ENCODE measurements at places on chromosomes 2 and 18.
A peak's percentile ranks its signal among the peaks of the same experiment; 100 is the strongest.

- DNase-seq = peak; percentile 46
These were observed 3.0 kb downstream of the LBH start for GRCh38 chr2:30234180-30234971.

- no peak for DNase-seq
These were observed 9.7 kb downstream of the VIT start for GRCh38 chr2:36706021-36706876.

DNA sequence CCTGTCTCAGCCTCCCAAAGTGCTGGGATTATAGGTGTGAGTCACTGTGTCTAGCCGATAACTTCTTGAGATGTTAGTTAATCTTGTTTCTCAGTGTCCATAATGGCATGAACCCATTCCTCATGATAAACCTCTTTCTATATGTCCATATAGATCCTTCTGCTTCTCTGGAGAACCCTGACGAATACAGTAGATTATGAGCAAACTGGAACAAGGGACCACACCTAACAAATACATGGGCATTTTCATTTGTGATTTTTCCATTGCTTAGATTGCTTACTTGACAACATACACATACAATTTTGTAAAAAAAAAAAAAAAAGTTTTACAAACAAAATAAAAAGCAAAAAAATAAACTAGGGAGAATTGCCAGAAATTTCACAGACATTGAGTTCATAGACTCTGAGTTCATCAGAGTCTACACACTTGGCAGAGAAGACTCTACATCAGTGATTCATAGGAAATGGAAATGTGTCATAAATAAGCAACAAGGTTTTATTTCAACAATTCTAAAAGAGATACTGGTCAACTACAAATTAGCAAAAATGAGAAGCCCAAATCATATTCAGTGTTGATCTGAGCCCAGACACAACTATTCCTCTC, 96.7 kb downstream of the GALR1 start:
- no peak for DNase-seq

DNA sequence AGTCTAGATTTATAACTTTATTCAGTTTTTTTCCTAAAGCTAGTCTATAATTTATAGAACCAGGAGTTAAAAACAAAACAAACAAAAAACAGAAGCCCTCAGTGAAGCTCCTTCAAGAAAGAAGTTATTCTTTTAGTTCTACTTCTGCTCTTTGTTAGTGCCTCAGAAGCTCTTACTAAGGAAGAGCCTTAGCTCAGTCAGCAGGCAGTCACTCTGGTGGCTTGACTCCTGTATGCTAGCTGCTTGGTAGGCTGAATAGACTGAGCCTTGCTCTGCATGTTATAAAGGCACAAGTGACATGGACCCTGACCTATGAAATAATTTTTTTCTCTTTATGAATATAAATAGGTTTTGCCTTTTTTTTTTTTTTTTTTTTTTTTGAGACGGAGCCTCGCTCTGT, 24.8 kb downstream of the NCOA1 start:
- no peak for DNase-seq

DNA sequence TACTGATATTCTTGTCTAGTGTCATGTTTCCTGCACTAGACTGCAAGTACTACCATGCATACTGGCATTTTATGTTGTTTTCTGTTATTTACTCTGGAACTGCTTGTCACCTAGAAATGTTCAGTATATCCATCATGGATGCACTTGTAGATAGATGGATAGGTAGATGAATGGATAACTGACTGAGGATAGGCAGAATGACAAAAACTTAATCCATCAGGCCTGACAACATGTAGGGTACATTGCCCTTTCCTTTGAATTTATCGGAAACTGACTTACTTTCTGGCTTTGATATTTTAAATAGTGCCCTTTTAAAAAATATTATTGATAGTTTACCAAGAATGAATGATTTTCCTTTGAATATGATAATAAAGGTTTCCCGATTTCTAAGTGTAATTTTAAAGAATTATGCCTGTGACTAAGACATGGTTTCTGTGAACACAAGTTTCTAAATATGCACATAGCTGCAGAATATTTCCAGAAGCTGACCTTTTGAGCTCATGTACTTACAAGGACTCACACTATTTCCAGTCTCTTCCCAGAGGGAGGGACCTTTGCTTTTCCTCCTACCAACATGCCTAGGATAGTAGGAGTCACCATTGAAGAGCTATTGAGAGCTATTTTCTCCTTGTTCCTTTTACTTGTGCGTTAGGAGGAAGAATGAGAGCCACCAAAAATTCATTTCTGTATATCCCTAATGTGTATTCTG, 81.3 kb downstream of the ANKRD12 start:
- no peak for DNase-seq

DNA sequence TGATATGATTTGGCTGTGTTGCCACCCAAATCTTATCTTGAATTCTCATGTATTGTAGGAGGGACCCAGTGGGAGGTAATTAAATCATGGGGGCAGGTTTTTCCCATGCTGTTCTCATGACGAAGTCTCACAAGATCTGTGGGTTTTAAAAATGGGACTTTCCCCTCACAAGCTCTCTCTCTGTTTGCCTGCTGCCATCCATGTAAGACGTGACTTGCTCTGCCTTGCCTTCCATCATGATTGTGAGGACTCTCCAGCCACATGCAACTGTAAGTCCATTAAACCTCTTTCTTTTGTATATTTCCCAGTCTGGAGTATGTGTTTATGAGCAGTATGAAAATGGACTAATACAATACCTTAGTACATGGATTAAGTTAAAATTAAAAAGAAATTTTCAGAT, 1094.7 kb upstream of the SLC39A10 start:
- DNase-seq = no peak

GRCh38 chr2:41395692-41396091, 652.1 kb upstream of the PKDCC start:
- DNase-seq = no peak

DNA sequence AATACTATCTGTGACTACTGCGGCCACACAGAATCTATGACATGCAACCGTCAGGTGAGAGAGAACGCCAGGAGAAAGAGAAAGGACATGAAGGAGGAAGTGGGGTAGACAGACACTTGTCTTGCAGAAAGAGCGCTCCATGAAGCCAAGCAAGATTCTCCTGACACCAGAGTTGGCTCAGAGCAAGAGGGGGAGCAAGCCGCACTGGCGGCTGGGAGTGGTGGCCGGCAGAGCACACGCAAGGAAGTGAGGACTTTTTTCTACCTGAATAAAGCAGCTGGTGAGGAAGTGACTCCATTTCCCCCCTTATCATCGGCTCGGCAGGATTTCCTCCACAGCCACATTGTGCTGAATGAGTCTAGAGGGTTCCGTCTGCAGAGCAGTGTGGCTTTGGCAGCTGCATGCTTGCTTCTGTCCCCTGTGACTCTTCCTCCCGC, 181.6 kb downstream of the BCL2 start:
- no peak for DNase-seq

DNA sequence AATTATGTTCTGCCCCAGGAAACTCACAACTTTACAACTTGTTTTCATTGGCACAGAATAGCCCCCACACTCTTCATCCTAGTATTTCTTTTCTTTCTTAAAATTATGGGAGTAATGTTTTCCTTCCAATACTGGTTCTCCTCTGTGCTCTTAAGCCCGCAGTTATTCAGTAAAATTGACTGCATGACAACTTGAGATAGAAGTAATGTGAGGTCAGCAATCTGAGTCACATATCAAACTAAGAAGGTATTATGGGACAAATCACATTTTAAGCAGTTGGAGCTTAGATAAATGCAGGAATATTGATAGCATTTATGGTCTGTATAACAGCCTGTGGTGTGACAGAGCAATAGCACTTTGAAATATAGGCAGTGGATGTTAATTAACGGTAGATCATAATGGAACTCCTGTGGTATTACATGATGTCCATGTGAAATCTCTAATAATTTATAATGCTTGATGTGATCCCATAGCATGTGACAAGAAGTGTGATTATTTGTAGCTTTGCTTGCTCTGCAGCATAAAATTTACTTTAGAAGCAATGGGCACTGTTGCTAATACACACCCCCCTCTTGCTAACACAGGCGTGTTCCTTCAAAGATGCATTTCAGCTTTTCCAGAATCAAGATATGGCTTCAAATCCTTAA, 351.4 kb upstream of the CDH20 start:
- DNase-seq = no peak

DNA sequence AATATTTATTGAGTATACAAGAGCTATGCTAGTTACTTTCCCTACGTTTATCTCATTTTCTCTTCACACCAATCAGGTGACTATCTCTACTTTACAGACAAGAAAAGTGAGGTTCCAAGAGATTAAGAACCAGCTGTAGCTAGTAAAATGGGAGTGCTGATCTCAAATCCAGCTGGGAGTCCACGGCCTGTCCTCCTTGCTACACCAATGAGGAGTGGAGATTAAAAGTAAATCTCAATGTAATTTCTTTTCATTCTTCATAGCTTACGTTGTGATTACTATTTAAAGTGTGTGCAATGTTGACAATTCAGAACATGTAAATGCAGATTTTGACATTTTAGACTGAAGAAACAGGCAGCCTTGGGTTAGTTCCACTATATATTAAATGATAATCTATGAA, 53.9 kb upstream of the NRP2 start:
- DNase-seq = no peak

DNA sequence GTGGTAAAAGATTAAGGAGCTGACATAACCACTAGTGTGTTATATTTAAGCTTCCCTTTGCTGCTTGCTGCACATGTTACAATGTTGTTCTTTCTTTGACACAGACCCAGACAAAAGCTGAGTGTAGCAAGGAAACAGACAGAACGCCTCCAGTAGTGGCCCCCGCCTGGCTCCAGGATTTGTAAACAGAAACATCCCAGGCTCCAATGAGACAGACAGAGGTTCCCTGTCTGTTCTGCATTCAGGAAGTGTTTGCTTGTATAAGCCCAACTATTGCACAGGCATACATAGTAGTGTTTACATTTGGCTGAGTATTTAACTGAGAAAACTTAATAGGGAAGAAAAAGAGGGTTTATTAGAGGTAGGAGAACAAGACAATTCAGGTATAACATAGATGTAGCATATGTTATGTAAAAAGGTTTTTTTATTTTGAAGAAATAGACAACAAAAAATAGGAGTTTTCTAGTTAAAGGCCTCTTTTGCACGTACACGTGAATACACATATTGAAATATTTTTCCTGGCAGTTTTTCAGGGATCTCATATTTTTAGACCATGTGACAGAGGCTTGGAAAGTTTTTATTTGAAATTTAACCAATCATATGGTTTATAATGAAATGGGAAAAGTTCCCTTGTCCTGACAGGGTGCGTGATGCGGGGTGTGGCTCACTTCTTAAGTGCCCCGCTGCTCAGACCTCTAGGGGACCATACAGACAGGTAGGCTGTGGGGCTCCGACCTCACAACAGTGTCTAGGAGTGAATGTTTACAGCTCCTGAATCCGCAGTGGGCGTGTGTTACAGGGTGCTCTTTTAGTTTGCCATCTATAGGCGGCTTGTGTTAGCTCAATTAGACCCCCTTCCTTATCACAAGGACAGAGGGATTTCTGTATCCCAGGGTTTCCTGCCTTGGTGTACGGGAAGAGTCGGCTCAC, 118.4 kb downstream of the BMPR2 start:
- DNase-seq = no peak

GRCh38 chr2:149068996-149069888, 30.7 kb downstream of the LYPD6B start:
- no peak for DNase-seq

DNA sequence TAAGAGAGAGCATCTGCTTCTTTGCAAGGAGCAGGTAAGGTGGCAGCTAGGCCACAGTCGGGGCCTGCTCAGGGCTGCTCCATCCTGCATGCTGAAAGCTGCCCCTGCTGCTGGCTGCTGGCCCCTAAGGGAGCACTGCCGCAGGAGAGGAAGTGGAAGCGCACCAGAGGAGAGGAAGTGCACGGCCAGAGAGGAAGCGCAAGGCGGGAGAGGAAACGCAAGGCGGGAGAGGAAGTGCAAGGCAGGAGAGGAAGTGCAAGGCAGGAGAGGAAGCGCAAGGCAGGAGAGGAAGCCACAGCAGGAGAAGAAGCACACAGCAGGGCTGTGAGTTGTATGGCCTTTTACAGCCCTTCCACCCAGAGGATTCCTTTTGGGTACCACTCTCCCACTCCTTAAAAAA, 539.0 kb upstream of the TNP1 start:
- DNase-seq = no peak

DNA sequence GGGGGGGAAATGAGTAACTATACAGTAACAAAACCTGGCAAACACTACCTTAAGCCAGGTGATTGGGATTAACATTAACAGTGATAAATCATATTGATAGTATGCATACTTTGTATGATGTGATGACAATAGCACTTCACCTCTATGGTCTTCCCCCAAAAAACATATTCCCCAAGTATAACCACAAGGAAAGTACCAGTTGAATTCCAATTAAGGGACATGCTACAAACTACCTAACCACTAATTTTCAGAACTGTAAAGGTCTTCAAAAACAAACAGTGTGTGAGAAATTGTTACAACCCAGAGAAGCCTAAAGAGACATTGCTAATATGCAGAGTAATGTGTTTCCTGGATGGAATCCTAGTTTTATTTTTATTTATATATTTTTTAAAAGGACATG, 152.4 kb downstream of the ZRANB3 start:
- no peak for DNase-seq

GRCh38 chr2:96501471-96501874, 3.7 kb downstream of the NEURL3 start:
- no peak for DNase-seq

DNA sequence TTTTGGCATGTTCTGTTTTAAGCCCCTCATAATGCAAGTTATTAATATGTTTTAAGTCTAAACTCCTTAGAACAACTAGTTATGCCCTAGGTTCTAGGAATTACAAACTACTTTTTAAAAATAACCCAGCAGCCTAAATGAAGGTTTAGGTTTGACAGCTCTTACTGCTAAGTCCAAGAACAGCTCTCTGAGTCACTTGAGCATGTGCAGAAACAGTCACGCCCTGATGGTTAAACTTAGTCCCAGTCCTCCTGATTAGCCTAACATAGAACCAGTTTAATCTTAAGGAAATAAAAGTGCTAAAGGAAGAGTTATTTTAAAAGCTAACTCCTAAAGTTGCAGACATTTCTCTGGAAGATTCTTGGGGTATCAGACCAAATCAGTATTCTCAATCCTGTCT, 72.5 kb downstream of the RMDN2 start:
- DNase-seq = no peak

GRCh38 chr2:176099728-176100546, at the start of gene HOXD12:
TSS of gene HOXD12 (plus strand) at chr2:176099795. CDS start at chr2:176099802, 7 bp downstream.
- DNase-seq = no peak

GRCh38 chr18:64614446-64614845, 465.6 kb upstream of the LINC00305 start:
- no peak for DNase-seq

- DNase-seq = no peak
These were observed 28.3 kb downstream of the GLI2 start for GRCh38 chr2:120763931-120764330.

DNA sequence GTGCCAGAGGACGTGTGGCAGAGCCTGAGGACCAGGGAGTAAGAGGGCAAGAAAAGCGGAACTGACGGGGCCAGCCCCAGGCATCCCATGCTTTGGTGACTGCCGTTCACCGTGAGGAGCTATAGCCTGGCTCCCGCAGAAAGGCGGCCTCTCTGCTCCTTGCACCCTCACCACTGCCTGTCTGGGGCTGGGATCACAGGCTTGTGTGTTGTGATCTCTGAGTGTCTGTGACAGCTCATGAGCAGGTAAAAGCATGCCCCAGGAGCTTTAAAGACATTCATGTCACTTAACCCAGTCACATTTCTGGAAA, 266.8 kb upstream of the RAB6C start:
- DNase-seq = no peak
